ENCODE measurements at places on chromosomes 7 and 10. TPM values are rescaled to one million over a fixed set of nuclear protein-coding genes. Genes with fewer than 3 reads are reported as not detected.

The CNPY1 gene
- not detected for total RNA-seq

The CCT6A gene
- 115 TPM for total RNA-seq

The CPXM2 gene
- 2.5 TPM for total RNA-seq

The AOC1 gene
- not detected for total RNA-seq

The SYCE1 gene
- total RNA-seq = 21.0 TPM

Measured in upper lobe of left lung (tissue), 6 donors.